ENCODE measurements at places on chromosomes 1 and 21. TPM values are rescaled to one million over a fixed set of nuclear protein-coding genes. Genes with fewer than 3 reads are reported as not detected.

Gene JAM2
- 0.33 TPM for total RNA-seq

GRCh38 chr1:30447080-30447479, 276.3 kb downstream of the MATN1 start:
- no peak overlapping the region for H3K27ac ChIP-seq
- no peak for DNase-seq
- no peak overlapping the region for H3K4me3 ChIP-seq
- H3K36me3 ChIP-seq = no peaks in the 10 kb centered on the region
- H3K27me3 ChIP-seq = peaks cover 6% of the 10 kb centered on the region
- H3K4me1 ChIP-seq = no peaks in the 10 kb centered on the region

- DNase-seq = no peak
- H3K36me3 ChIP-seq = no peaks in the 10 kb centered on the region
- H3K4me3 ChIP-seq = no peak overlapping the region
- H3K27me3 ChIP-seq = peaks cover 20% of the 10 kb centered on the region
- H3K4me1 ChIP-seq = peaks cover 5% of the 10 kb centered on the region
- H3K27ac ChIP-seq = no peak overlapping the region
Measured at GRCh38 chr1:101520302-101520701, 283.5 kb downstream of the S1PR1 start.

Gene GNPAT
- 38.9 TPM for total RNA-seq

DNA sequence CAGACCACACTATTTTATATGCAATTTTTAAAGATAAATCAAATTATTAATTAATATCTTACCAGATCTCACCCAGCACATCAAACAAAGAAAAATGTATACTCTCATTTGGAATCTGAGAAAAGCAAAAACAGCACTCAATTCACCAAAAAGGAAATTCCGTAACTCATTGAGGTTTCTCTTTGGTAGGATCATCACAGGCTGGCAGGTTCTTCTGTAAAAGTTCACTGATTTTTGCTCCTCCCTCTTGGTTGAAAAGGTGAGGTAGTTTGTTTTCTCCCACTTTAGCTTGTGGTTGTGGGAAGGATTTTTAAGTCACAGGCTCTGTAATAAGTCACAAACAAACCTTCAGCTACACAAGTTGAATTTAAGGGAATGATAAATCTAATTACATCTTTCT, at the start of gene LIPI:
Gene LIPI (minus strand): TSS at position 218 of the 400 bp plus-strand sequence. CDS start 110 bp downstream, at position 108.
- no peak within 1 kb of the TSS for H3K4me3 ChIP-seq
- H3K36me3 ChIP-seq = no peaks in the 10 kb centered on the region
- no peak for DNase-seq

DNA sequence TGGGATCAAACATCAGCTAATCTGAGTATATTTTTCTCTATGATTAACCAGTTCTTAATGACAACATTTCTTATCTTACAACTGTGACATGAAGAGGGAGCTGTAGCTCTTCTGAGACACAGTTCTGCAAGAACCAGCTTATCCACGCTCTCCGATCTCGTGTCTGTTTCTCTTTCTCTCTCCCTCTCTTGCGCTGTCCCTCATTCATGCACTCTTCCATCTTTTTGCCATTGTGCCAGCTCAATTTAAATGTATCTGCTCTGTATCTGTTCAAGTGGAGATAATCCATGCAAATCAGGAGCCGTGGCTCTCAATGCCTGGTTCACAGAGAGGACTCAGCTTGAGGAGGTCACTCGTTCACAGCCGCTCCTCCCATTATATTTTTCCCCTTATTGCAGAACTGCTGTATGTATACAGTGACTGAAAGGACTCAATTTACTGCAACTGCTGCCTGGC, 494.7 kb upstream of the ADGRL2 start:
- DNase-seq = no peak
- H3K4me1 ChIP-seq = no peaks in the 10 kb centered on the region
- H3K36me3 ChIP-seq = no peaks in the 10 kb centered on the region
- H3K27me3 ChIP-seq = no peaks in the 10 kb centered on the region

DNA sequence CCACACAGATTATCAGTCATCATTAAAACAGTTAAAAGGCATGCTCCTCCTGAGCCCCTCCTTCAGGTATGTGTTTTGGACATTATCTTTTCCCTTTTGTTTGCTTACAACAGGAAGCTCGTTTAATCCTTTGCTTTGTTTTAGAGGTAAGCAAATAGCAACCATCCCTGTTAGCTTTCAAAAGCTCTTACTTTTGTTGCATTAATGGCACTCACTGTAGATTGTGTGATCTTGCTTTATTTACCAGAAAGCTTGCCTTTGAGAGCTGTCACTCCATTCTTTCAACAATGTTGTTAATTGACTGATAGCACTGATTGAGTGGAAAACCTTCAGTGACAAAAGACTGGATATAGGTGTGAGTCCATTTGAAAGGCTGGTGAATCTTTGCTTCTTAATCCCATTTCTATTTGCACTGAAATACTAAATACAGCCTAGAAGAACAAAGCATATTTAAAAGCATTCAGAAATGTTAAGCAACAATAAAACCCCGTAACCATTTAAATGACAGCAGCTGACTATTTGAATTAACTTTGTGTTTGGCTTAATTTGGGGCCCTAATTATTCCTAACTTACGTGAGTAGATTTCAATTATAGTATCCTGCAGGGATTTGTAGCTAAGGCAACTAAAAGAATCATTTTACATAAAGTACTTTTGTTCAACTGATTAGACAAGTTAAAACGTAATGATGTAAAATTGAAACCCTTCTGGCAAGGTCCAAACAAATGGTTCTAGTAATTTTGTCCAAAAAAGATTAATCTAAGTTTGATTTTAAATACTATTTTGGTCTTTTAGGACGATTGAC, 48.3 kb downstream of the ADGRL2 start:
- no peak for DNase-seq
- no peak overlapping the region for H3K4me3 ChIP-seq
- no peaks in the 10 kb centered on the region for H3K36me3 ChIP-seq
- no peaks in the 10 kb centered on the region for H3K27me3 ChIP-seq
- H3K4me1 ChIP-seq = no peaks in the 10 kb centered on the region

GRCh38 chr1:92563457-92564216, 76.9 kb upstream of the GFI1 start:
- H3K27me3 ChIP-seq = no peaks in the 10 kb centered on the region
- no peak overlapping the region for H3K27ac ChIP-seq
- DNase-seq = no peak
- H3K36me3 ChIP-seq = peaks cover 4% of the 10 kb centered on the region

Measured in activated naive CD8-positive, alpha-beta T cell treated with anti-CD3 and anti-CD28 coated beads, Interleukin-2, amount 10 ng/mL, durations not matched to agents 7 days and 5 days (primary cell).